CD4-positive, alpha-beta memory T cell (primary cell): ENCODE measurements at places on chromosomes 11 and 22. TPM values are rescaled to one million over a fixed set of nuclear protein-coding genes. Genes with fewer than 3 reads are reported as not detected.

The SCT gene
- polyA plus RNA-seq, result not detected

The SF1 gene
- polyA plus RNA-seq, result 158 TPM

The KCNA4 gene
- not detected for polyA plus RNA-seq

The OR8D1 gene
- not detected for polyA plus RNA-seq

The WNT7B gene
- polyA plus RNA-seq, result not detected

The ZW10 gene
- 14.0 TPM for polyA plus RNA-seq

The JHY gene
- polyA plus RNA-seq, result 1.5 TPM

The C11orf21 gene
- 10.8 TPM for polyA plus RNA-seq

The IGF2 gene
- not detected for polyA plus RNA-seq

The PHETA2 gene
- polyA plus RNA-seq, result 1.6 TPM

The OR4D5 gene
- not detected for polyA plus RNA-seq

The TRIM48 gene
- polyA plus RNA-seq, result not detected

The MMP20 gene
- polyA plus RNA-seq, result not detected

The CD3G gene
- polyA plus RNA-seq, result 417 TPM

The CHRM1 gene
- not detected for polyA plus RNA-seq

The KCTD14 gene
- not detected for polyA plus RNA-seq

The CREB3L1 gene
- polyA plus RNA-seq, result not detected

The TTLL1 gene
- 15.6 TPM for polyA plus RNA-seq

The HORMAD2 gene
- not detected for polyA plus RNA-seq

The PANX3 gene
- not detected for polyA plus RNA-seq

The RTL10 gene
- polyA plus RNA-seq, result 4.3 TPM

The DMC1 gene
- not detected for polyA plus RNA-seq

The MEI1 gene
- polyA plus RNA-seq, result 286 TPM

The MUC5AC gene
- polyA plus RNA-seq, result not detected

The CLMP gene
- 0.41 TPM for polyA plus RNA-seq

The OR5P2 gene
- polyA plus RNA-seq, result not detected

The DBX1 gene
- not detected for polyA plus RNA-seq

The CCDC89 gene
- polyA plus RNA-seq, result not detected

The CD3E gene
- 999 TPM for polyA plus RNA-seq

The MMP8 gene
- polyA plus RNA-seq, result not detected

The NELL1 gene
- not detected for polyA plus RNA-seq

The APLNR gene
- not detected for polyA plus RNA-seq
